ENCODE measurements at places on chromosomes 11 and 22.

GRCh38 chr11:363948-364761, 5.1 kb upstream of the B4GALNT4 start:
- no peak for DNase-seq

GRCh38 chr11:69053169-69053477, 4.4 kb downstream of the TPCN2 start:
- DNase-seq: no peak

DNA sequence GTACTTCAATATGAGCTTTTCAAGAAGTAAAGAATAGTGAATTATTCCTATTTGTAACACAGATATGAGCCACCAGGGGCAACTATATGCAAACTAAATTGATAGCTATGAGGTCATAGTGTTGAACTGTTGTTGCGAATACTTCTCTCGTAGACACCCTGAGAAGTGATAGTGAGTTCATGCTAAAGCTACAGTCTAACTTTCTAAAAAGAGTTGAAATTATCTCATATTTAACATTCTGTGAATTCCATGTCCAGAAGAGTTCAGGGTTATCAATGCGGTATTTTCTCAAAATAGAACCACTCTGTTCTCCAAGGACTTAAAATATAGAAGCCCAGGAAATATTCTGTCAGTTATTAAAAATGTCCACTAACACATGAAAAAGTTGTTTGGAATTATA, 185.4 kb downstream of the AASDHPPT start:
- DNase-seq: no peak

GRCh38 chr11:65578667-65579066, 2.8 kb downstream of the EHBP1L1 start:
- no peak for DNase-seq

DNA sequence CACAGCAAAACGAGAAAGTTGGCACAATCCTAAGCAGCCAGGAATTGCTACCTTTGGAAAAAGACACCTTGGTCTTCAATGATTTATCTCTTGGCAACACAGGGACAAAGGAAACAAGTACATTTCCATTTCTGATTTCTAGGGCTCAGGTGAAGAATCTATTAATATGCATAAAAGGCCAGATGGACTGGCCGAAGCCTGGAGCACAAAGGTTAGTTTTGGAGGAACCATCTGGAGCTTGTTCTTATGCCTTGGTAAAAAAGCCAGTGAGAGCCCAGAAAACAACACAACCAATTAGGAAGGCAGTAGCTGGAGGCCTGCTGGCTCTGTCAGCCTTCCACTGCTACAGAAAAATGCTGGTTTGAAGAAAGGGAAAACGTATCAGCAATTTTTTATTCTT, 713.5 kb upstream of the API5 start:
- no peak for DNase-seq

- DNase-seq: peak; percentile 86
Observed at GRCh38 chr22:20249797-20250354, 18.2 kb downstream of the RTN4R start.

GRCh38 chr11:103266167-103266831, 157.1 kb downstream of the DYNC2H1 start:
- DNase-seq: no peak

GRCh38 chr11:86678823-86679222, 6.4 kb upstream of the ME3 start:
- DNase-seq: peak; percentile 64

DNA sequence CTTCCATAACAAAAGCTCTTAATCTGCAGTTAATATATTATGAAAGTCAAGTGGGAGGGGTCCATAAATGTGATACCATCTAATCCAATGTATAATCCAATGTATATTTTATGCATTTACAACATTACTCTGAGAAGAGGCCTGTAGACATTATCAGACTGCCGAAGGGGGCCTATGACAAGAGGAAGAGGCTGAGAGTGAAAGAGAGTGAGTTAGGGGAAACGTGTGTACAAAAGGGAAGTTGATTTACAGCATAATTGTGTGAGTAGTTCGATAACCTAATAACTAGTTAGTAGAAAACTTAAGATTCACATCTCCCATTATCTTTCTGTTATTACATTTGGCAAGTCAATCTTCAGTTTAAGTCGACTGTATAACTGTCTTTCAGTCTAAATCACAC, 86.6 kb downstream of the DDX10 start:
- no peak for DNase-seq

DNA sequence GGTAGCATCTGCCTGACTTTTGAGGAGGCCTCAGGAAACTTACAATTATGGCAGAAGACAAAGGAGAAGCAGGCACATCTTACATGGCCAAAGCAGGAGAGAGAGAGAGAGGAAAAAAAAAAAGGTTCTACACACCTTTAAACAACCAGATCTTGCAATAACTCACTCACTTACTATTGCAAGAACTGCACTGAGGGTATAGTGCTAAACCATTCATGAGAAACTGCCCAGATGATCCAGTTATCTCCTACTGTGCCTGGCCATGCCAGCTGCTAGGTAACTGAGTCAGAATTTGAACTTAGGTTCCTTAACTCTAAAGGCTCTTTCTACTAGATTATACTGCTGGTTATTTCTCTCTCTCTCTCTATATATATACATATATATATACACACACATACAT, 7.3 kb downstream of the HORMAD2 start:
- DNase-seq: no peak

DNA sequence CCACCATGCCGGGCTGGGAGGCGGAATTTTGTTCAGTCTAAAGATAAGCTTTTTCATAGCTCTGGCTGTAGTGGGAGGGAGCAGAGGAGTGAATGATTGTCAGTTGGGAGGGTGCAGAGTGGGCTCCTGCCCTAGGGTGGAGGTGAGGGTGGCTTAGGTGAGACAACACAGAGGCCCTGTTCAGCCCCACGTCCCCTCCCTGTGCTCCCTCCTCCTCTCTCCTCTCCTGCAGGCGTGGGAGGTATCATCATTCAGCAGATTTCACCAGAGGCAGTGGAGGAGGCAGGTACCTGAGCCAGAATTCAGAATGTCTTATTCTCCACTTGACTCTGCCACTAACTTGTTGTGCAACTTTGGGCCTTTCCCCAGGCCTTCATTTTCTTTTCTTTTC, 1.7 kb upstream of the THRSP start:
- DNase-seq: no peak

DNA sequence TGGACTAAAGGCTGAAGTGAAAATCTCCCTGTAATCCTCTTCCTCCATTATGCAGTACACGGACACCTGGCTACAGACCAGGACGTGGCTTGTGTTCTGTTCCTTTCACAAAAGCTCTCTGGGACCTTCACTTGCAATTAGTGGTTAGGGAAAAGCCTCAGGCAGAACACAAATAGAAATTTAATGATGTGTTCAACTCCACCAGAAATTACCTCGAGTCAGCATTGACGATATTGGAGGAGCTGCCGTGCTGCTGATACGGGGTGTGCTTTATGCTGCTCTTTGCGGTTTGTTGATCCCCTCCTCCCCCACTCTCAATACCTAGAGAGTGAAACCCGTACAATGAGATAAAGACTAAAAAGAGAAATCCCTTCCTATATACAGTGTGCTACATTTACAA, 48.9 kb downstream of the POLD3 start:
- peak; percentile 64 for DNase-seq

- DNase-seq: no peak
Observed at GRCh38 chr11:92850296-92850826, 119.1 kb upstream of the MTNR1B start.

Data from SJCRH30 (cell line).